Type B pancreatic cell (in vitro differentiated cells): ENCODE measurements at places on chromosomes 3 and 15.

DNA sequence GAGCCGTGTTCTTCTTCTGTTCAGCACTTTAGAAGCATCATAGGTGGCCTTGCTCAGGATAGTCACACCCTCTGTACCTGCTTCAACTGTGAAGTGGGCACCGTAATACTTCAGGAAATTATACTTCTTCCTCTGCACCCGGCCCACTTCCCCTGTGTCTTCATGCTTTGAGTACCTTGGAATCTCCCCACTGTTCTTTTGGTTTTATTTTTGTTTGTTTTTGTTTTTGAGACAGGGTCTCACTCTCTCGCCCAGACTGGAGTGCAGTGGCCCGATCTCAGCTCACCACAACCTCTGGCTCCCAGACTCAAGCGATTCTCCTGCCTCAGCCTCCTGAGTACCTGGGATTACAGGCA lies 1.7 kb downstream of the P2RY14 start:
- no peak for DNase-seq

DNA sequence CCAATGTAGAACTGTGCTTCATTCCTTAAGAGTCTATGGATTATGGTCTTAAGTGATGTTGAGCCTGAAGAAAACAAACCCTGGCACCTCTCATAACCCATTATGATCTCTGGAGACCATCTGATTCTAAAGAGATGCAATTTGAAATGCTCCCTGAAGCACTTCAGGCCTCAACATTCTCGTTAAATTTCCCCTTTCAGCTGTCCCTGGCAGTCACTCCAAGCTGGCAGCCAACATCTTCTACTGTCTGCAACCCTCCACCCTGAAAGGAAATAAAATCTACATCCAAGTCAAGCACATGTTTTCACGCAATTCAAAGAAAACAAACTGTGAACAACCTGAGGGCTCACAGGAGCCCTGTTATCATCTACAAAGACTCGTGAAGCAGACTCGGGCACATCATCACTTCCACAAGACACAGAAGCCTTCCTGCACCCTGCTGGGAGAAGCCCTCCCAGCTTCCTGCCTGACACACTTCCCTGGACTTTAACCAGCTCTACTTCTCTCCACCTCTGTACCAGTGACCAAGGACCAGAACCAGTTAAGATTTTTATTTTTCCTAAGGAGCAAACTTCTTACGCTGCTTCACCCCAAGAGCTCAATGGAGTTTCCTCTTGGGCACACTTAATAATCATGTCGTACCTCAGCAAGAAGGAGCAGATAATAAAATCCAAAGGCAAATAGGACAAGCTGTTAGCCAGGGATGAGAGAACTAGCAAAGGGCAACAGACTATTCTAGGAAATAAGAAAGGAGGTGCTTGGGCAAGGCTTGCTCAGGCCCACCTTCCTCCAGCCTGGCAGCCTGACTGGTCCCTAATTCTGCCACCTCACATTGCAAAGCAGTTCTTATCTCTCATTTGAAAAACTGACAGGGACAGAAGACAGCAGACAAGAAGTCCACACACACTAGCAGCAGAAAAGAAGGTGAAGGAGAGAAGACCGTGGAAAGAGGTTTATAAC lies 67.1 kb downstream of the MAGI1 start:
- no peak for DNase-seq

GRCh38 chr3:42660898-42661297 lies 7.4 kb downstream of the ZBTB47 start:
- no peak for DNase-seq

GRCh38 chr15:65392368-65392767 lies 14.6 kb upstream of the IGDCC3 start:
- DNase-seq, result no peak

DNA sequence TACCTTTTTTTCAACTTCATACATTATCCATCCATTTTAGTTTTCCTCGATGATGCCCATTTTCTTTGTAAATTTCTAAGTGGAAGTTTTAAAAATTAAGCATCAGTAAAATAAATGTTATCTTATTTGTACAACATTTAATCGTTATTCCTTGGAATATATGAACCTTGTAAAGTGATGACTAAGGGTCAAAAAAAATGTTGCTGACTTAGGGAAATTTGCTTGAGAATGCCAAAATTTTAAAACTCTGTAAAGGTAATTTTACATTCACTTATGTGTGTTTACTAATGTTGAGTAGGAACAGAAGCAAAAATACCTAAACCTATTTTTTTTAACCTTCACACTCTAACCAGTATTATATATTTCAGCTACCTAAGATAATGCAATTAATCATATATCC lies 917.1 kb downstream of the VGLL3 start:
- DNase-seq, result no peak
